ENCODE measurements at places on chromosomes 1 and 21.

DNA sequence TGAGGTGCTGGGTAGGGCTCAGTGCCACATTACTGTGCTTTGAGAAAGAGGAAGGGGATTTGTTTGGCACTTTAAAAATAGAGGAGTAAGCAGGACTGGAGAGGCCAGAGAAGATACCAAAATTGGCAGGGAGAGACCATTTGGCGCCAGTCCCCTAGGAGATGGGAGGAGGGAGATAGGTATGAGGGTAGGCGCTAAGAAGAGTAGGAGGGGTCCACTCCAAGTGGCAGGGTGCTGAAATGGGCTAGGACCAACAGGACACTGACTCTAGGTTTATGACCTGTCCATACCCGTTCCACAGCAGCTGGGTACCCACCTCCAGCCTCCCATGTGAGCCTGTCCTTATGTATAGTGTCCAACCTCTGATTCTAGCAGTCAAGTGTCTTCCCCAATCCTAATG is 1.0 kb upstream of the CRTC2 start:
- no peak for DNase-seq

DNA sequence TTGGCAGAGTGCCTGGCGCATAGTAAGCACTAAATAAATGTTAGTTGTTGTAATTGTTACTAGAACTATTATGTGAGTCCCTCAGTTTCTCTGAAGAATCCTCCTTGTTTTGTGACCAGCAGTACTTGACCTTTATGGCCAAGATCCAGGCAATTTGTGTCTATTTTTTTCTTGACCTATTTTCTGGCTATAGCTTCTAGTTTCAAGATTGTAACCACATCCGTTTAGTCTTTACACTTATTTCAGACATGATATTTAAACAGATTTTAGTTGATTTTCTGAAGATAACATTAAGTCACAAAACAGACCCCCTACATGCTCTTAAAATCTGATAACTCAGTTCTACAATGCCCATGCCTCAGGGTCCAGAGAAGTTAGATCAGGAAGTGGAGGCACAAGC is 50.3 kb downstream of the CDC7 start:
- no peak for DNase-seq

- DNase-seq = no peak
These were observed 479.0 kb downstream of the SIPA1L2 start for GRCh38 chr1:232150770-232151548.

GRCh38 chr1:90709535-90709934 is 7.6 kb downstream of the BARHL2 start:
- DNase-seq = no peak

DNA sequence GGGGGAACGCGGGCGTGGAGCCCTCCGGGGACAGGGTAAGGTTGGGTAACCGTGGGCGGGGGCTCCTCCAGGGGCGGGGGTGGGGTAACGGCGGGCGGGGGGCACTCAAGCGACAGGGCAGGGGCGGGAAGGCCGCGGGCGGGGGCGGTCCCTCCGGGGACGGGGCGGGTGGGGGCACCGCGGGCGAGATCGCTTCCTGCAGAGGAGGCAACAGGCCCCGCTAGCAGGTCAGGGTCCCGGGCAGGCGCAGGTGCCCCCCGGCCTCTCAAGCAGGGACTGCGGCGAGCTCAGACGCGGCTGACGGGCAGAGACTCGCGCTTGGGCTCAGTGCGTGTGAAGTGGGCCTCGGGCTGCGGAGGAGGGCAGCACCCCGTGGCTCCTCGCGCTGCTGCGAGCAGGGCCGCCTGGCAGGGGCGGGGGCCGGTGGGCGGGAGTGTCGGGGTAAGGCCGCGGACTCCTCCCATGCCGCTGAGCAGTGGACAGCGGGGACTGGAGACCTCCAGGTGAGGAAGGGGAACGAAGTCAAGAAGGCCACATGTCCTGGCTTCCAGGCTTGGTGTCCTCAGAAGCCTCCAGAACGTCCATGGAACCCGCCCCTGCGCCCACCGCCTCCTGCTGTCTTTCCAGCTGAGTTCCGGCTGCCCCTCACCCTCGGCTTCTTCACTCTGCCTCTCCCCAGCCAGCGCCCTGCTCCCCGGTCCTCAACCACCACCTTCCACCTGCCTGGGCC is 627 bp upstream of the GNB1 start:
- DNase-seq = no peak

DNA sequence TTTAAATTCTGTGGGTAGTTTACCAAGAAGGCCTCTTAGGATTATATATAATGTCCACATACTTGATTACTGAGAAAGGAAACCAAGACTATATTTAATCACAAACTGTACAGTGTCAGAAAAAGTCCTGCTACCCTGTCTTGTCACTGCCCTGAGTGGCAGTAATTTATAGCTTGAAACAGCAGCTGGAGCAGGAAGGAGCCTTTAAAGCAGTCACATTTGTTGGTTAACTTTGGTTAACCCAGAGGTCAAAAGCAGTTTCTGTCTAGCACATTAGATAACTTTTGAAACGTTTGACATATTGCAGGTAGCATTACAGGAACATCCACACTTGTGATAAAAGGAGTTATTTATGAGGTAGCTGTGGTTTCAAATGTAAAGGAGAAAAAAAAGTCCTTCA is 161.7 kb downstream of the ROR1 start:
- no peak for DNase-seq

DNA sequence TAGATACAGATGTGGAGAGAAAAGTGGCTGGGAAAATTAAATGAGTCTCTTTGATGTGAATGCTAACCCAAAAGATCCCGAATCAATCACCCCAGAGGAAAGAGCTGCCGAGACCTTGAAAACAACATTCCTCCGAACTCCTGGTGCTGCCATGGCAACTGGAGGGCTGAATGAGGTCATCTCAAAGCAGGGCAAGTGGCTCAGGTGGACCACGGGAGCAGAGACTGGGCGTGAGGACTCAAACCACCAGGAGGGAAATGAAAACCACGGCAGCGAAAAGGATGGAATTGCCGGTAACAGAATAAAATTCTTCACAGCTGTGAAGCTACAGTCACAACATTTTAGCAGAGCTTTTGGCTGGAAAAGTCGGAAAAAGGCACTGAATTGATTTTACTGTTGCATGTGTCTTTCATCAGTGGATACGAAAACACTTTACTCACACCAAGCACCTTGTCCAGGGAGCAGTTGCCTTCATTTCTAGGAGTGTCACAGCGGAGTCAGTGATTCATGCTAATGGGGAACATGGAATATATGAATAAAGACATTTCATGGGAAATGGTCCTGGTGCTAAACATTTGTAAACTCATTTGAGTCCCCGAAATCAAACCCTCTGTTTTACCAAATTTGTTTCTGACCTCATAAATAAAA is 23.2 kb upstream of the BECN2 start:
- no peak for DNase-seq

DNA sequence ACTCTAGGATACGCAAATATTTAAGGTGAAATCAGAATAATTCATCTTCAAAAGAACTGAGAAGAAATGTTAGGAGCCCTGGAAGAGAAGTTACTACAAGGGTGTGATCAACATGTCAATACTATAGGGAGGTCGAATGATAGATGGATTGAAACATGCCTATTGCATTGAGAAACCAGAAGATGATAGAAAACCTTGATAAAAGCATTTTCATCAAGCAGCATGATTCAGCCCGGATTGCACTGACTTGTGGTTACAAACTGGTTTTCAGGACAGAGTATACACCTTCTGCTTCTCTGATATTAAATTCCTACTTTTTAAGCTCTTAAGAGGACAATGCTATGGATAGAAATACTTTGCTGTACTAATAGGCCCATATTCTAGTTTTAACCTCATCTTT is 164.2 kb downstream of the FMN2 start:
- no peak for DNase-seq

GRCh38 chr1:61391730-61392129 is 309.4 kb downstream of the NFIA start:
- DNase-seq = no peak

DNA sequence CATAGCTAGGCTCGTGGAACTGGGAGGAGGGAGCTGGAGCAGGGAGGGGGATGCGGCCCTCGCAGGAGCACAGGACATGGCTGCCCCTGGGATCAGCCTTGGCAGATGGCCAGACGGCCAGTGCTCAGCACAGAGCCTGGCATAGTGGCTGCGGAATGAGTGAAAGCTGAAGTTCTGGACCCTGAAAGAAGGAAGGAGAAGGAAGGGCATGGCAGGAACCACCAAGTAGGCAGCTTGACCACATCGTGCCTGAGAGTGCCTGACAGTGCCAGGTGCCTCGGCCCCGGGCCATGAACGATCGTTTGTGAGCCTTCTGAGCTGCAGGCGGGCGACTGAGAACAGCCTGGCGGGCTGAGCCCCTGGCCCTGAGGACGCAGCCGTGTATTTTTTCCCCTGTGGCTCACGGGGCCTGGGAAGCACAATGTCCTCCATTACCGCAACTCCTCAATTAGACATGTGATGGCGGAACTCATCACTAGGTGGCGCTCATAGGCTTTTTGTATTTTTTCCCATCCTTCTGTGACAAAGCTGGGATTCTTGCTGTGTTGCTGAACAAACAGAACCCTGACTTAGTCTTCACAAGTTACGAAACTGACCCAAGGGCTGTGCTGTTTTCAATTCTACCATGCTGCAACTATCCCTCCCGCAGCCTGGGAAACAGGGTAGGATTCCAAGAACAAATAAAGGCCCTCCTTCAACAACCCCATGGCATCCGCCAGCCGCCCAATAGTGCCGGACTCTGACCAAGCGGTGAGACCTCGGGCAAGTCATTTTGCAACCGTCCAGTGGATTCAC is 29.9 kb upstream of the TMEM61 start:
- peak; percentile 44 for DNase-seq

- DNase-seq = no peak
These were observed 37.6 kb downstream of the TFF3 start for GRCh38 chr21:42277593-42277992.

- DNase-seq = no peak
These were observed 51.0 kb upstream of the LHX8 start for GRCh38 chr1:75083223-75083622.

DNA sequence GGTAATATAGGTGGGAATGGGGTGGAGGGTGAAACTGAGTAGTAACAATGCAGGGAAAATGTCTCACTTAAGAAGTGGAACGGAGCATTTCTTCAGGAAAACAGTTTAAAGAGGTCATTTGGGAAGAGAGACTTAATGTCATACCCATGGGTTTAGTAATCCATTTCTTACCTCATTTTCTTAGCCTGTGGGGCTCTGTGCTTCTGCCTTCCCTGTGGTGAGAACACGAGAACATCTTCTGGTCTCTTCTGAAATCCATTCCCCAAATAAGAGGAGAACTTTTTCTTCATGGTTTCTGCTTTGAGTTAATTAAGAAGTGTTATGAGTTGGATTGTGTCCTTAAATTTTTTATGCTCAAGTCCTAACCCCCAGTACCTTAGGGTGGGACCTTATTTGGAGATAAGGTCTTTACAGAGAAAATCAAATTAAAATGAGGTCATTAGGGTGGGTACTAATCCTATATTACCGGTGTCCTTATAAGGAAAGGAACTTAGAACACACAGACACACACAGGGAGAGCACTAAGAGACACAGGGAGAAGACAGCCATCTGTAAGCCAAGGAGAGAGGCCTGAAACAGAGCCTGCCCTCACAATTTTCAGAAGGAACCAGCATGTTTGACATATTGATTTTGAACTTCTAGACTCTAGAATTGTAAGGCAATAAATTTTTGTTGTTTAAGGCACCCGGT is 5.4 kb downstream of the CCDC190 start:
- no peak for DNase-seq

DNA sequence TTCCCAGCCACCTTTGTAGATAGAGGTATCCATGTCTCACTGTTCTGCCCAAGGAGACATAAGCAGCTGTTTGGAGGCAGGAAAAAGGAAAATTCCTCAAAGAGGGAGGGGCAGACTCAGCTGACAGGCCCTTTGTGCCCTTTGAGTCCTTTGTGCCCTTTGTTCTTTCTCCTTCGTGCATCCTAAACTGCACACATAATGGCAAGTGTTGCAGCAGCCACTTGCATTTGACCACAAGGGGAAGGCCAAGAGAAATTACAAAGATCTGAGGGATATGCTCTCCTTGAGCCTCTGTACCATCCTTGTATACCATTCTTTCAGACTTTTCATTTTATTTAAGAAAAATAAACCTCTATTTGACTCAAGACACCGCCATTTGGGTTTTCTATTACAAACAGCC is 71.8 kb upstream of the PKN2 start:
- DNase-seq = no peak

DNA sequence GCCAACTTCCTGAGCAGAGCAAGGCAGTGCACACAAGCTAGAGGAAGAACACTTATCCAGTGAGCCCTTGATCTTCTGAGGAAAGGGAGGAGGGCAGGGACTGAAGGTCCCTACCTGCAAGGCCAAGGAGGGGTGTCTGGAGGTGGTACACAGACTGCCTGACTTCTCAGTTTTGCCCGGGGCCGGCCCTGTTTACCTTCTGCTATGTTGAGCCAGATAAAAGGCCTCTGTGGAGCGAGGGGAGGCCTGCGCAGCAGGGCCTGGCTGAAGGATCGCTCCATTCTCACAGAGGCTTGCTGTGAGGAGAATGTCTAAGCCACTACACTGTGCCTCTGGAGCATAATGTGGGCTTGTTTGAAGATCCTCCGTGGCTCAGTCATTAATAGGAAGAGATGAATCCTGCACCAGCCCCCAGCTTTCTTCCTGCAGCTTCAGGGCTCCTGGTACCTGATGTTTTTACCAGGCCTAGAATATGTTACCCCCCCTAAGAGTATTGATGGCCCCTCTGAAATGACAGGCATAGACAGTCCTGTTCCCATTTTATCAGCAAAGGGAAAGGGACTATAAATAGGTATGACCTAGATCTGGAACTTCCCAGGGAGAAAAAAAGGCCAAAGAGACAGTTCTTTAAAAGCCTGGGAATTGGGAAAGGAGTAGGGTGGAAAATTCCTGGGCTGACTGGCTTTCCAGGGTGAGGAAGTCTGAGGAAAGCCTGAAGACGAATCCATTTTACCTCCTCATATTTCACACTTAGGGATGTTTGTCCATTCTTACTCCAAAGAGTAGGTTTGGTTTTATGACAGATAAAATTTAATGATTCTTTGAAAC is 4.7 kb downstream of the POGK start:
- no peak for DNase-seq

DNA sequence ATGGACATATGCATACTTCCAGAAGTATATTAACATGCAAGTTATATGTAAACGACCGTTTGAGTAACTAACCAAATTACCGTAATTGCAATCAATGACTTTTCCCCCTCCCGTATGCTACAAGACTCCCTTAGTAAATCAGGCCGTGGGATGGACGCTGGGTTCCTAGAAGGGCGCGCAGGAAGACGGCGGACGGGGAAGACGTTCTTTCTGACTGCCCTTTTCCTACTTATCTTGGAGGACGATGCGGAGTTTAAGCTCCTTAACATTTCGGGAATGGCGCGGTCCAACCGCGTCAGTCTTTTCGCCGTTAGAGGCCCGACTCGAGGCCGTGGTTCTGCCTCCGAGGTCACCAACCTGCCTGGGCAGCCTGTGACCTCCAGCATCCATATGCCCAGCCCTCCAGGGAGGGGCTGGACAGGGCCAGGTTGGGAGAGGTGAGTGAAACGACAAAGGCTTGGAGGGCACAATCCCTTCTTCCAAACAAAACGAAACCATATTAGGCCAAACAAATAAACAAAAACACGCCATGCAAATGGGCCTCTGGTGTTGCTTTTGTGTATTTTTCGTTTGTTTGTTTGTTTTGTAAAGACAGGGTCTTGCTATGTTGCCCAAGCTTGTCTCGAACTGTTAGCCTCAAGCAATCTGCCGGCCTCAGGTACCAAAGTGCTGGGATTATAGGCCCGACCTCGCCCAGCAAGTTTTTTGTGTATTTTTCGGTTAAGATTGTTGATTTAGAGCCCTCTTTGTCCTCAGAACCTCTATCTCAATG is 873 bp upstream of the PI4KB start:
- no peak for DNase-seq

GRCh38 chr21:41894922-41895557 is 15.9 kb upstream of the PRDM15 start:
- no peak for DNase-seq

GRCh38 chr1:234326497-234327366 is 46.5 kb upstream of the COA6 start:
- peak; percentile 65 for DNase-seq

- DNase-seq = no peak
These were observed 50.1 kb downstream of the PIK3CD start for GRCh38 chr1:9701665-9702064.
